ENCODE measurements at places on chromosomes 11 and 22. TPM values are rescaled to one million over a fixed set of nuclear protein-coding genes. Genes with fewer than 3 reads are reported as not detected.

Gene FXYD6
- 0.35 TPM for total RNA-seq

DNA sequence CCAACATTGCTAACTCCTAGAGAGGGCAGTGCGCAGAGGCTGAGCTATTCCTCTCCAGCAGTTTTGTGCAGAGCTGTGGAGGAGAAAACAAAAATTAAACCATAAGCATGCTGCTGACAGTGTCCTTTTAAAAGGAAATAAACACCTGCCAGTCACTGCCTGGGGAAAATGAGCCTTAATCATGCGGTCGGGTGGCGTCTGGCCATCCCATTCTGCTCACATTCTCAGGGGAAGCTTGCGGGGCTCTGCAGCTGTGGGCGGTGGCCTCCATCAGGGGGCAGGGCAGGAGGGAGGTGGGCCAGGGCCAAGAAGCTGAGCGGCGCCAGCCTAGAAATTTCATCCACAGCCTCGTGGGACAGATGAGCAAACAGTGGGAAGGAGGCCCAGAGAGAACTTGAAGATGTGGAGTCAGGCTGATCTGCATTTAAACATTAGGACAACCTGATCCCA lies 71.0 kb upstream of the TP53I11 start:
- DNase-seq = no peak

Gene CHRDL2
- not detected for total RNA-seq

Gene OR8A1
- 1.4 TPM for total RNA-seq

- no peak for DNase-seq
Observed at GRCh38 chr11:9825315-9825714, 161.4 kb downstream of the SWAP70 start.

Data from K562 (cell line).